ENCODE measurements at places on chromosomes 16 and 17. TPM values are rescaled to one million over a fixed set of nuclear protein-coding genes. Genes with fewer than 3 reads are reported as not detected.

DNA sequence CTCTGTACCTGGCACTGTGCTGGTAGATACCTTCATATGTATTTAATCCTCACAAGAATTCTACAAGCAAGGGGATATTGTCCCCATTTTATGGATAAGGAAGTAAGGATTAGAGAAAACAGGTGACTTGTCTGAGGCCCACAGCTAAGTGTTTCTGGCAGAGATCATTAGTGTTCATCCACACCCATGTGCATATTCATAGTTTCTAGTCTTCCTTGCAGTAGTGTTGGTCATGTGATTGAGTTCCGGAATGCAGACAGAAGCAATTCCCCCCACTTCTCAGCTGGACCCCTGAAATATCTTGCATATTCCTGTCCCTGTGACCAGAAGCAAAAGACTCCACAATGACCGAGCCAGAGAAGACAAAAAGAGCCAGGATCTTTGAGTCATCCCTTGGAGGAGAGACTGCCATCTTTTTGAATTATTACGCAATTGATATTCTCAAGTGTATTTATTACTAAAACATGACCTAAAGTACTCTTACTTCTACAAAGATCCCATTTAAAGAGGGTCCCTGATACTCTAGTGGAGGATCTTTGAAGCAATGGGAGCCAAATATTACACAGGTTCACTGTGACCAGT, 43.4 kb downstream of the SOX9 start:
- no peak for DNase-seq

GRCh38 chr17:78449983-78450595, 71.6 kb downstream of the PGS1 start:
- no peak for DNase-seq

NLRC5 gene
- 12.7 TPM for total RNA-seq

DNA sequence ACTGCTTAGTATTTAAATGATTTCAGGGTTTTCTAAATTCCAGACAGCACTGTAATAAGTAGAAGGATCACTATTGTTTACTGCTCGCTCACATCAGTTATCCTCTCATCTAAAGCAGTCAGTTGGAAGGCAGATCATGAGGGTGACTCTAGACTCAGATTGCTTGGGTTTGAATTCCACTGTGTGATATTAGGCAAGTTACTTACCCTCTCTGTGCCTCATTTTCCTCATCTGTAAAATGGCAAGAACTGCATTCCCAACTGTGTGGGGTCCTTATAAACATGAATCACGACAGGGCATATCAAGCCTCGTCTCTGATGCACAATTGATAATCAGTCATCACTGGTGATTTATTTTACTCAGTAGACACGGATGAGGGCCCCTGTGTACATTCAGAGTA, 15.1 kb downstream of the CLUAP1 start:
- DNase-seq: no peak

DNA sequence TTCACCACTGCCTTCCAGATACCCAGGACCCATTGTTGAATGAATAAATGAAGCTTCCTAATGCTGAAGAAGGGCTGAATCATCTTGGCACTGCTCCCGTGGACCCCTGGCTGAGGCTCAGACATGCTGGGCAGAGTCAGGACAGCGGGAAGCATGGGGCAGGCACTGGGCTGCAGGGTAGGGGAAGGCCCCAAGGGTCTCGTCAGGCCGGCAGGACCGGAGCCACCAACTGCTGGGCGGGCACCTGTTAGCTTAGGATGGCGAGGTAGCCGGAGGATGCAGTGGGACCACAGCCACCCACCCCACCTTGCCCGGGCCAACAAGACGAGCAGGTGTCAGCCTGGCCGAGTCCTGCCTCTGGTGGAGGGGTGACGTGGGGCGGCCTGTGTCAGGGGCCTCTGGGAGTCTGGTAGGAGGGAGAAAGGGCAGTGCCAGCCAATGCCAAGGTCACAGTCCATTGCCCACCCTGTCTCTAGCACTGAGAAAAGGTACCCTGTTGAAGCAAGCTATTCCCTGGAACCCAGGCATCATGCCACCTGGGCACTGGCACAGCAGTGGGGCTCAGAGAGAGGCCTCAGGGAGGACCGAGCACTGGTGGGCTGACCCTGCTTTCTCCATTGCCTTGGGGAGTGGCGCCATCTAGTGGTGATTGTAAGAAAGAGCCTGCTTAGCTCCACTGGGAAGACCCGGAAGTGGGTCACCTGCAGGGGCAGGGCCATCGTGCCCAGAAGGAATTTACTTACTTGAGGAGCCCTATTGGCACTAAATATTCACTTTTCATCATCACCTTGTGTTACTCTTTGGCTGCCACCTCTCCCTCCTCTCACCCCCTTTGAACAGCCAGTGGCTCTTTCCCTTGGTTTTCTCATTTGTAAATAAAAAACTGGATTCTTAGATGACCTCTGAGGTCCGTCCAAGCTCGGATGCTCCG, 3.0 kb upstream of the DLX3 start:
- peak; percentile 65 for DNase-seq

- DNase-seq: no peak
Measured at GRCh38 chr17:65799869-65800268, 238.4 kb upstream of the AXIN2 start.

MYH8 gene
- total RNA-seq: 0.05 TPM

GRCh38 chr17:50423553-50424159, 2.4 kb upstream of the ACSF2 start:
- no peak for DNase-seq

DNA sequence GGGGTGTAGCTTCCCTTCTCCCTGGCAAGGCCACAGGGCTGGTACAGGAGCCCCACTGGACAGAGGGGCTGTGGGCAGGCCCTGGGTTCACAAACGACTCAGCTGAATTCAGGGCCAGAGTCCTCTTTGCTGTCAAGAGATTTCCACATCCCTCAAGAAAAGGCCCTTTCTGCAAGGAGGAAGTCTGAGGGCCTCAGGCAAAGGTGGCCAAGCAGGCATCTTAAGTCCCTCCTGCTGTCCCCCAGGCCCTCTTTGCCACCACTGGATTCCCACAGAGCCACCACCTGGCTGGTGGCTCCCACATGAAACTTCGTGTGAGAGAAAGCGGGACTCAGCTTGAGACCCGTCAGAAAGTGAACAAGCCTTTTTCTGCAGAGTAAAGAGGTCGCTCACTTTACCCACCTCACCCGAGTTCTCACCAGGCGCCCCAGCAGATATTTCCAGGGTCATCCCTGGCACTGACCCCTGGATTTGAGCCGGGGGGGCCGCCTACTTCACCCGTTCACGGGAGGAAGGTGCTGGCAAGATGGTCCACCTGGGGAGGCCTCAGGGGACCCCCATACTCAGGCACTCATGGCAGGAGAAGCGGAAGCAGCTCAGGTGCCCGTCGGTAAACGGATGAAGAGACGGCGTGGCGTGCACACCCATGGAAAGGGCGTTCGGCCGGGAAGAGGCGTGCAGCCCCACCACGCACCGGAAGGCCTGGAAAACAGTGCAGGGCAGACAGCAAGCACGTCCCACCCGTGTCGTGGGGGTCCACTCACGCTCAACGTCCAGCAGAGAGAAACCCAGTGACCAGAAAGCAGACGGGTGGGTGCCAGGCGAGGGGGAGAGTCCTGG, 3.6 kb downstream of the RNF166 start:
- no peak for DNase-seq

OTOP3 gene
- not detected for total RNA-seq

- DNase-seq: peak; percentile 33
Measured at GRCh38 chr17:83201206-83202001, 122.0 kb downstream of the METRNL start.

DNA sequence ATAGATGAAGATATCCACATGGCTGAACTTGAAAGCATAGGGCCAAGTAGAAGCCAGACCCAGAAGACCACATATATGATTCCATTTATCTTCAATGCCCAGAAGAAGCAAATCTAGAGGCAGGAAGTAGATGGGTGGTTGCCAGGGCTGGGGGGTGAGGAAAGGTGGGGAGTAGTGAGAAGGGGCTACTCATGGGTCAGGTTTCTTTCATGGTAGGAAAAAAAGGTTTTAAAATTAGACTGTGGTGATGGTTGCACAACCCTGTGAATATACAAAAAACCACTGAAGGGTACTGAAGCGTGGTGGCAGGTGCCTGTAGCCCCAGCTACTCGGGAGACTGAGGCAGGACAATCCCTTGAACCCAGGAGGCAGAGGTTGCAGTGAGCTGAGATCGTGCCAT, 5.4 kb downstream of the CD2BP2 start:
- no peak for DNase-seq

DNA sequence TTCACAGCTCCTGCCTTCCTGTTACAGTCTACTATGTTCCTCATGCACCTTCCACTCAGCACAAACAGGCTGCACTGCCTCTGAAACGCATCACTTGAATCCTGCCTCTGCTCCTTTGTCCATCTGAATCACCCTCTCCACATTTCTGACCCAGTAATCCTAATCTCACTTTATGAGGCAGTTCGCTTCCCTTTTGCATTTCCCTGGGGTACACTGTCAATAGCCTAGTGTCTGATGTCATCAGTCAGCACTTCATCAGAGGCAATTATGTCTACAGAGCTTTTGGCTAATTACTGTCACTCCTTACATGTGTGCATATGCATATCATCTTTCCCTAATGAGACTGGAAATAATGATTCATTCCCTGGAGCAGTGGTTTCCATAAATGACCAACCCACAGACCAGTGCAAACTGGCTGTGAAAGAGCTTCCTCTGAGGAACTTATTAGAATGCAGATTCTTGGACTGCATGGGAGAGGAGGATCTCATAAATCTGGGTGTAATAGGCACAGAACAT, 23.6 kb downstream of the CA4 start:
- no peak for DNase-seq

FAM171A2 gene
- 0.62 TPM for total RNA-seq

DNA sequence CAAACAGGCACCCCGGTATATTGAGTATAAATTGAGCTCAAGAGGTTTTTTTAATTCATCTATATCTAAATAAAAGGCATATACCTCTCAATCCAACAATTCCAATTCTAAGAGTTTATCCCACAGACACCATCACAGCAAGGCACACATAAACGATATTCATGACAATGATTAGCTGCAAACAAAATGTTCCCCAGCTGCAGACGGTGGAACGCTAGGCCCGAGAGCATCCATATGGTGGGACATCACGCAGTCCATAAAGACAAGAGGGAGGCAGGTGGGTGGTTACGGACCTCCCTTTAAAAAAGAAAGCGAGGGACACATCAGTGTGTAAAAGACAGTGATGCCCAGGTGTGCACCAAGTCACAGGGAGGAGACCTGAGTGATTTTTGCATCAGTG, 28.1 kb downstream of the MEAK7 start:
- no peak for DNase-seq

ASB16 gene
- 8.9 TPM for total RNA-seq

DNA sequence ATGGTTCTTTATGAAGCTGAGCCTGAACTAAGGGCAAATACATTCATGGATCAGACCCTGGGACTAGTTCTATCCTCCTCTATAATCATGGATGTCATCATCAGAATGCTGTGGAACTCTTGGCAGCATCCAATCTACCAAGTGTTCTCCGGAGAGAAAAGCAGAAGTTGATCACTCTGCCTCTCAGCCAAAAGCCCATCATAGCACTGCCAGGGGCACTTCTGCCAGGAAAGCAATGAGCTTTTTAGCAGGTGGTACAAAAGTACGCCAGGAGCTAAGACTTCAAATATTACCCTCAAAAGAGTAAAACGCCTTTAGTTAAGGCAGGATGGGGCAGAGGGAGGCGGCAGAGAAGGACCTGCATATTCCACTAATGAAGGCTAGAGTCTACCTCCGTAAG, 279.0 kb downstream of the SLC39A11 start:
- DNase-seq: no peak

DNA sequence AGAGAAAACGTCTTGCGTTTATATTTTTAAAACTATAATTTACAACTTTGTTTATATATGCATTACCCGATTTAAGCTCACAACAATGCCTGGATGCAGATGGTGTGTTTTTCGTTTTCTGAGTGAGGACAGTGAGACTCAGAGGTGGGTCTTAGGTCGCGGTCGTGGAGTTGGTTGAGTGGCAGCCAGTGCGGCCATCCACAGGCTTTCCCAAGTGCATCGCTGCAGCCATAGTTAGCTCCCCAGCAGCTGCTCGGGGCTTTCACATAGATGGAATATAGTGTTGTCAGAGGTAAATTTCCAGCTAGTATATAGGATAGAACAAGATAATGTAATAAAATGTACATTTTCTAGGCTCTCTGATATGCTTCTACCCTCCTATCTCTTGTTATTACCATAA, 417.8 kb downstream of the CDH13 start:
- DNase-seq: no peak

DNA sequence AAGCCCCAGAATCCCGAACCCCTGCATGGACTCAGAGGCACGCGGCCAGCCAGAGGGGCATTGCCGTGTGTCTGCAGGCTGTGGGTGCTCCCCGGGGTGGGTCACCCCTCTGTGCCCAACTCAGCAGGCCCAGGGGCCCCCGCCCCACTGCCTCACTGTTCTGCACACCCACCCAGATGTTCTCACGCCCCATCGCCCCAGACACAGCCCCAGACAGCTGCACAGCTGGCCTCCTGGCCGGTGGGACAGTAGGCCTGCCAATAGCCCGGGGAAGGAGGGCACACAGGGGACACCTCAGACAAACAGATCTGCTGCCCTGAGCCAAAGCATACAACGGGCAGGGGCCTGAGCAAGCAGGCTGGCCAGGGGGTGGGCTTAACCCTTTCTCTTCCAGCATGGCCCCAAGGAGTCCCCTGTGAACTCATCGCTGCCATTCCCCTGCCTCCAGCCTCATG, 27.6 kb upstream of the NXPH3 start:
- peak; percentile 68 for DNase-seq

DNA sequence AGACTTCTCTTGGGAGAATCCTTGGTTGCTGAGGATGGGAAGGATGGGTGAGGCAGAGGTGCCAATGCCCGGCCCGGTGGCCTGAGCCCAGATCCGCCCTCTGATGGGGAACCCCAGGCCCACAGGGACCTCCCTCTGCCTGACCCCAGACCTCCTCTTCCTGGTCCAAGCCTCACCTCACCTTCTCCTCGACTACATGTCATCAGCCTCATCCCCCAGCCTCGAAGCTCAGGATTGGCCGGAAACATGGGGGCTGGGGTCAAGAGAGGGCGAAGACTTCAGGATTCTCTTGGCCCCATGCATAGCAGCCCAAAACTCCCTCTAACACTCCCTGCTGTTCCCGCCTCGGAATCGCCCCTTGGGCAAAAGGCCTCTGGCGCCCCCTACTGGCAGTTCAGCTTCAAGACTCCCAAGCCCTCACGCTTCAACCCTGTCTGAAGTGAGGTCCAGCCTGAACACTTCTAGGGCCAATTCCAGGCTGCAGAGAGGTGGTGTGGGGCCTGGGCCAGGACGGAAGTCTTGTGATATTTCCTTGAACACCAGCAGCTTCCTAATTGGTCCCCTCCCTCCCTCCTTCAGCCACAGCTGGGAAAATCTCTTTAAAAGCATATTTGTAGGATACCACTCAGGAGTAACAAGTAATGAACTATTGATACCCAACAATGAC, 47.2 kb downstream of the ARHGAP27 start:
- DNase-seq: peak; percentile 95

DNA sequence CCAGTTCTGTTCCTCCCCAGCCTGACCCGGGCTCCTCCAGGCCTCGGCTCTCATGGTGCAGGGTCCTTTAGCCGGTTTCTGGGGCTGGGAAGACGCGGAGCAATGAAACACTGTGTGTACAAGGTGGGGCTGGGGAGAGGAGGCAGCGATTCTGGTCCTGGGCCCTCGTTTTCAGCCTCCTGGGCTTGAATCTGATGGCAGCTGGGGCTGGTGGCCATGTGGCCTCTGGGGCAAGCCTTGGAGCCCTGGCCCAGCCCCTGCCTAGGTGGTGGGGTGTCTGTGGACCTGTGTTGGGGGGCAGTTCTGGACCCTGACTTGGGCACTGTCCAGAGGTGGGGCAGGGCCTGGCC, 4.1 kb downstream of the FOXJ1 start:
- DNase-seq: no peak

GRCh38 chr17:50551884-50552283, 4.9 kb downstream of the SPATA20 start:
- DNase-seq: no peak

- DNase-seq: peak; percentile 54
Measured at GRCh38 chr17:66941773-66942450, 22.6 kb upstream of the CACNG4 start.

CRYM gene
- total RNA-seq: 105 TPM

CCL17 gene
- not detected for total RNA-seq

Measured in cardiac septum (tissue), 1 donor.